Amniotic stem cell (primary cell): ENCODE measurements at places on chromosomes 3 and 15.

DNA sequence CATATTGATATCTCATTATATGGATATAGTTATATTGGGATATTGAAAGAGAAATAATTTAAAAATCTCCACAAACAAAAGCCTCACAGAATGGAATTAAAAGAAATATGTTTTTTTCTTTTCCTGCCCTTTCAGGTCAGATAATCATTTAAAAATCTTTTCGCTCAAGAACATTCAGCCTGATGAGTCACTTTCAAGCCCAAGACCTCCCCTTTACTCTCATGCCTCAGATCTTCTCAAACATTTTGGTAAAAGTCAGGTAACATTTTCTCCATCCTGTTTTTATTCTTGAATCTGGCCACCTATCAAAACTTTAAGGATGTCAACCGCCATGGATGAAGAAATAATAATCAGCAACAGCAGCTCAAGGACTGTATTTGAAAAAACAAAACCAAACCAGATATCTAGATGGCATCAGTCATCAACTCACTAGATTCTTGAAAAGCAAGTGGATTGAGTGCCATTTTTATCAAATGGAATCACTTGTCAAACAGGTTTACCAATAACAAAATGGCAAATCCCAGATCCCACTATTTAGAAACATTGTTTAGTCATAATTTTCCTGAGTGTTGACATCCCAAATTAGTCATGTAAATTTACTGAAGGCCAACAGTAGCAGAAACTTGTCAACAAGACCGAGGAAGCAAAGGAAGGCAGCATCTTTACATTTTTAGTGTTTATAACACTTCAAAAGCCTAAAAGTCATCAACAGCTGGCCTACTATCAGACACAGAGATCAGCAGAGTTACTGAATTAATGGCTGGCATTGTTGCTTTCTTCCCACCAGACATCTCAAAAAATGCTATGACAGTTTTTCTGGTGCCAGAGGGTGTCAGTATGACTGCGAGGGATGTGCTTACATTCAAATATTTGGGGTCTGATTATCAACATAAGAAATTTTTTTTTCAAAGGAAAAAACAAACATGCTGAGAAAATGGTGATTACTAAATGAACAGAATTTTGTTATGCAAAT, 444.7 kb downstream of the MAGI1 start:
- DNase-seq, result no peak

DNA sequence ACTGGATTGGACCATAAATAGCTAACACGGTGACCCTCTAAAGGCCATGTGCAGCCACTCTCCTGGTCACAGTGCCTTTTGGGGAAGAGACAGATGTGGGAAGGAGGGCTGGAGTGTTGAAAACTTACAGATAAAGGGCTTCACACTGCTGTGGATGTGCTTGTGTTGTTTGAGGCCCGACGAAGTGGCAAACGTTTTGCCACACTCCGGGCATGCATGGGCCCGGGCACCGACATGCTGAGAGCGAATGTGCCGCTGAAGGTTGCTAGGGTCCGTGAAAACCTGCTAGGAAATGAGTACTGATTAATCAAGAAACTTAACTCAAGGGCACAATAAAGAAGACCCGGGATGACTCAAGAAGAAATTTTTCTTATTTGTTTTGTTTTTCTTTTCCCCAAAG, 542.6 kb downstream of the MECOM start:
- no peak for DNase-seq

DNA sequence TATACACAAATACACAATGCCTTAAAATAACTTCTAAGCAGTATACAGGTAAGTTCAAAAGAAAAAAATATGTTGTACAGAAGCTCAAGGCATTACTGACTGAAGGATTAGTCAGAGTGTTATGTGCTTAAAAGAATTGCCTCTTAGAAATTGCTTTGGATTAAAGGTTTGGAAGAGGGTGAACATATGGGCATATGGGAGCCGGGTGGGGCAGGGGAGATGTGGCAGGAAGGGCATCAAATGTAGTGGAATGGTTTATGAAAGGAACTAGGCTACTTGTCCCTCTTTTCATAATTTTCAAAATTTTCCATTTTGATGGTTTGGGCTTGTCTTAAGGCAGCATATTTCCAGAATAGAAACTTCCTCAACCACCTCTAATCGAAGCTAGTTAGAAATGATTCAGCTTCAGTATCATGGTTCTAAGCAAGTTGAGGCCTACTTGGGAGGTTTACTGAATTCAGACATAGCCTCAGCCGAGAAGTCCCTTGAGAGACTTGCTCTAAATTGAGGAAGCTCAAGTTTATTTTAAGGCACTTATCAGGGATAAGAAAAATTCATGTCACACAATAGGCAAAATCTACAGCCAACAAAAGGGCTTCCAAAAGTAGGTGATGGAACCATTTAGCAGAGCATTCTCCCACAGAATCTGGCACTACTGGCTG, 10.1 kb upstream of the GOLGB1 start:
- no peak for DNase-seq

- DNase-seq, result no peak
These were observed 102.0 kb upstream of the IGSF10 start for GRCh38 chr3:151562891-151563290.

DNA sequence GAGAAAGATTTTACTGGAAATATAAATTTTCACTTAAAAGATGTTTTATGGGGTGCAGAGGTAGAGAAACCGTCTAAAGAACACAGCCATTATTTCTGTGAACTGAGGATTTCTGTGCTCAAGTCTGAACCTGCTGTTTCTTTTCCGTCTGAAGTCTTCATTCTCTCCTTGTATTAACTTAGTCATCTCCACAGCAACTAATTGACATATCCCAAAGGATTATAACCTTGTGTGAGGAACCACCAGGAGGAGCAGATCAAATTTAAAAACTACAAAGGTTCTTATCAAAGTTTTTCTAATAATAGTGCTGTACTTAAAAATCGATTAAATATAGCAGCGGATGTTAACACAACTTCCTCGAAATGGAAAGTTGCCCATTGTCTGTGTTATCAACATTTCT, 31.1 kb upstream of the ICE2 start:
- no peak for DNase-seq
